ENCODE measurements at places on chromosomes 2 and 18.

- DNase-seq: peak; percentile 89
These were observed at the start of gene FIGN for GRCh38 chr2:163735685-163736432. Gene FIGN, minus strand, starts transcription at chr2:163736008. Its CDS starts 1,081 bp downstream, at chr2:163734927.

- DNase-seq: no peak
These were observed 5.5 kb downstream of the VSNL1 start for GRCh38 chr2:17545680-17546613.

- no peak for DNase-seq
These were observed 17.0 kb downstream of the SH3BP4 start for GRCh38 chr2:234968631-234969305.

- DNase-seq: peak; percentile 78
These were observed 50.7 kb upstream of the RNU4ATAC start for GRCh38 chr2:121479882-121480522.

DNA sequence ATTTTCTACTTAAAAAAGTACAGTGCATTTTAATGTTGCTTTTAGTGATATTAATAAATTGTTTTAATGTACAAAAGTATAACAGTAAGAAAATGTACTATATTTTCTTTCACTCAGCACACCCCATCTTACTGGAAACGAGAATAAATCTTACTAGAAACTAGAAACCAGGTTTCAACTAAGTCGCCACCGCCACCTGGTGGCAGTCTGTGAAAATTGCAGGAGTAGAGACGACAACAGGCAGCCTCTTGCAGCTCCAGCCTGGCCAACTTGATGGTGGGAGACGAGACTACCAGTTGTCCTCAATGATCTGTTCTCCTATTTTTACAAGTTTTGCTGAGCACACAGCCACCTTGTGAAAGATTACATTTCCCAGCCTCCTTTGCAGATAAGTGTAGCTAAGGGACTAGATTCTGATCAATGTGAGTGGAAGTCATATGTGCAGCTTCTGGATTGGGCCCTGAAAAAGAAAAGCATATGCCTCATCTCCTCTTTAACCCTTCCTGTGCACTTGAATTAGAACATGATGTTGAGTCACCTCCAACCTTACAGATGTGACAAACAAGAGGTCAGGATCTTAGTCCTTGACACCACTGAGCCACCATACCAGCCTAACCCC, 8.7 kb downstream of the OTOF start:
- peak; percentile 71 for DNase-seq

DNA sequence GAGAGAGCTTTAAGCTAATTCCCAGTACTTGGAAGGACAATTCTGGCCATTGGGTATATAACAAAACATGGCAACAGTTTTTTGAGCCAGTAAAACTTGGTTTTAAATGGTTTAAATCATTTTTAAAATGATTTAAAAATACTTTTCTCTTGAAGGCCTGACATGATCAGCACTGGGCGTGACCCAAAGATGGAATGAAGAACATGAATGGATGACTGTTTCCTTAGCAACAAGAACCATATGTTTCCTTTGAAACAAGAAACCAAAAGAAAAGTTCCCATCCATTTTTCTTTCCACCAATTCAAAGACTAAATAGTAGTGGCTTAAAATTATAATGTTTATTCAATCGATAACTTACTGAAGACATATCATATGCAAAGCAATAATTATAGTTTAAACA, 348.3 kb upstream of the FIGN start:
- peak; percentile 4 for DNase-seq

DNA sequence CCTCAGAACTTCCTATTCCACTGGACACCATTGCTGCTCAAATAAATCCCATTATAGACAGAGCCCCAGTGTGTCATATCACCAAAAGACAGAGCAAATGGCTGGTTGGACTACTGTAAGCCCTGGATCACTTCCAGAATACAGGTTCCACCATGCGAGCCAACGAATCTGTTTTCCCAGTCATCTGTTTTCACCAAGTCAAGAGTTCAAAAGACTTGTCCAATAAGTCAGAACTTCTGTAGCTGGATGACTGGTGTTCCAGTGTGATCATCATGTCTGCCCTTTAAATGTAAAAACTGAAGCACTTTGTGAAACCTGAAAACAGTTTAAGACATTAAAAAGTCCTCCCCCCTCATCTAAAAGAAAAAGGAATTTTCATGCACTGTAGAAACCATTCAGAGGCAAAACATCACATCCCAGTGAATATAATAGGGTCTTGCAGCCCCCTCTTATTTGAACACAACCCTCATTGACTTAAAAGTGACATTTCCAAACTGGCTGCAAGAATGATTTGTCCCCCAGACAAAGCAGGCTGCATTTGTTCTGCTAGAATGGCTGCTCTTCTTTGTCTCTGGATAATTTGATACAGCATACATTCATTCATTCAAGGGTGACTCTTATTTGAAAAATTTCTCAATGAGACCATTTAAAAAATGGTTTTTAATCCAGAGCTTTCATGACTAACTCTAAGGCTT, 64.6 kb upstream of the TANC1 start:
- no peak for DNase-seq

GRCh38 chr2:216551234-216552068, 52.8 kb downstream of the RPL37A start:
- peak; percentile 87 for DNase-seq

All from fibroblast of lung (primary cell).